ENCODE measurements at places on chromosomes 16 and 17.
A peak's percentile ranks its signal among the peaks of the same experiment; 100 is the strongest.

DNA sequence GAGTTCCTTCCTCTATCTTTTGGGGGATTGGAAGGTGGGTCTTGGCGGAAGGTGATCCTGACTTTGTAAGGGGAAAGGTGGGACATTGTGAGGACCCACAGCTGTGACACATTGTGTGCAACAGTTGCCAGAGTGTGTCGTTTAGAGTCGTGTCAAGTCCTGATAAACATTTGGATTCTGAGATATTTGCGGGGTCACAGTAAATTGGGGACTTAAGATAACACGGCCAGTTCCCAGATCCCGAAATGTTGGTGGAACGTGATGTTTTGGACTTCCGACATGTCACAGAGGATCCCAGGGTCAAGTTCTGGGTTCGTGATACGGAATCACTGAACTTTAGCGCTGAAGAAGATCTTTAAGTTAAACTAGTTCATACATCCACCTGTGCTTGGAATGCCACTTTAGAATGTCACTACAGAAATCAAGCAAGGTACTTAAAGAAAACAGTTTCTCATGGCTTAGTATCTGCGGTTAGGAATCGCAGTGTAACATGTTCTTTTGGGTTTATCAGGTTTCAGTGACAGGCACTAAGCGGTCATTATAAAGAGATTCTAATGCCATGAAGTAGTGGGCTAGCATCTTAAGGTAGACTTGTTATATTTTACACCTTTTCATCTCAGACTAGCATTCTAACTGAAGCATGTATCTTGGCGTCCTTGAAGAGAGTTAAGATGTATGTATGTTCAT is 815 bp downstream of the ATAD5 start:
- DNase-seq = no peak

DNA sequence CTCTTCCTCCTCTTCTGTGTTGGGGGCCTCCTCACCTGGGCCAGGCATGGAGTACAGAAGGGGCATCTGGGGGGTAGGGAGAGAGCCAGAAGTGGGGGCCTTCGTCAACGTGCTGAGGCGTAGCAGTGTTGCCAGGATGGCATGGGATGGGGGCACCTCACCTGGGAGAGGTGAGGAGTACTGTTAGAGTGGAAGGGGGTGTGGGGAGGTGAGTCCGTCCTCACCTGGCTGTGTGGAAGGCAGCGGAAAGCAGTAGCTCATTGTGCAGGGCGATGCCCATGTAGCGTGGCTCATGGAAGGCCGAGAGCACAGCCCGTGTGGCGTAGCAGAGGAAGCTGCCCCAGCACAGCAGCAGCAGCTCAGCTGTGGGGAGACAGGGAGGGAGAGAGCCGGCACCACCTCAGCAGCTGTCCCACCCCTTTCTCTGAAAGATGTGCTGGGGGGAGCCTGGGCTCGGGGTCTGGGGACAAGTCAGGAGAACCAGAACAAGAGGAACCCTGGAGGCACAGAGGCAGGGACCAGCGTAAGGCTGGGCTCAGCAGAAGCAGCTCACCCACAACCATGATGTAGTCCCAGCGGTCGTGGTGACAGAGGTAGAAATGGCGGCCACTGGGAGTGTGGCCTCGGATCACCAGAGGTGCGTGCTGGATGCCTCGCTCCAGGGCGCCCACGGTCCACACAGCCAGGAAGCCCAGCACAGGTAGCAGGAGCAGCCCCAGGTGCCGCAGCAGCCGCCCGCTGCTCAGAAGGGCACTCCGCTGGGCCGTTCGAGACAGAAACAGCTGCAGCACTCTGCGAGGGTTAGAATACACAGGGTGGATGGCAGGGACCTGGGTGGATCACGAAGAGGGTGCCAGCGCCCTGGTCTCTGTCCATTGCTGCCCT is 9.0 kb downstream of the GPR179 start:
- DNase-seq = peak; percentile 43

DNA sequence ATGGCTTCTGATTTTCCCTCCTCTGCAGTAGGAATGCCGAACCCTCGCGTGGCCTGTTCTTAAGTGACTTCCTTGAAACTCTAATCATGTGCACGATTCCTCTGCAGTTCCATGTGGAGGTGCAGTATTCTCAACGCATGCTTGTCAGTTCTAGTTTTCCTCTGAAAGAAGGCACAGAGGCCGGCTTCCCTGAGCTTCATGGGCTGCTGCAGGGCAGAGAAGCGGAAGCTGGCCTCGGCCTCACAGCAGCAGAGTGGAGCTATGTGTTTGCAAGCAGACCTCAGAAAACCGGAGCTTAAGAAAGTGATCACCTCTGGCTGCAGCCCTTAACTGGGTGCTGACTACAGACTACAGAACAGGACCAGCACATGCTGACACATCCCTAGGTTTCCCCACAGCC is 500.7 kb downstream of the GRIN2A start:
- DNase-seq = no peak

GRCh38 chr17:29573558-29573869 is 5.0 kb downstream of the TP53I13 start:
- no peak for DNase-seq

GRCh38 chr16:46973207-46973995 is at the start of gene DNAJA2:
DNAJA2 (minus strand) TSS chr16:46973674; CDS start chr16:46973572, 102 bp downstream.
- peak; percentile 97 for DNase-seq

- no peak for DNase-seq
Observed at GRCh38 chr16:87331241-87331801, 14.1 kb upstream of the C16orf95 start.

GRCh38 chr17:35345926-35346771 is 27.3 kb downstream of the SLFN11 start:
- peak; percentile 77 for DNase-seq

DNA sequence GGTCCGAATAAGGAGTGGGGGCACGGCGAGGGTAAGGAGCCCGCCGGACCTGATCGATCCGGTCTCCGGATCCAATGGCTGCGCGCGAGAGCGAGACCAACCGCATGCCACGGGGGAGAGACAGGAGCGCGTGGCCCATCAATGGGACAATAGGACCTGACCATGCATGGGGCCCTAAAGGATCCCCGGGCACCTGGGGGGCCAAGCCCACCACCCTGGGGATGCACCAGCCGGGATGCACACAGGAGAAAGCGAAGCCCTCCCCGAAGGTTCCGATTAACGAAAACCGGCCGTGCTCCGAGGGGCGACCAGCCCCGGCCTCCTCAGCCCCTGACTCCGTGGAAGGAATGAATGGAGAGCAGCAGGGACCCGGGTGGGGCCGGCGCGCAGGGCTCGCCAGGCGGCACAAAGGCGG is 525 bp downstream of the JPT1 start:
- peak; percentile 73 for DNase-seq

DNA sequence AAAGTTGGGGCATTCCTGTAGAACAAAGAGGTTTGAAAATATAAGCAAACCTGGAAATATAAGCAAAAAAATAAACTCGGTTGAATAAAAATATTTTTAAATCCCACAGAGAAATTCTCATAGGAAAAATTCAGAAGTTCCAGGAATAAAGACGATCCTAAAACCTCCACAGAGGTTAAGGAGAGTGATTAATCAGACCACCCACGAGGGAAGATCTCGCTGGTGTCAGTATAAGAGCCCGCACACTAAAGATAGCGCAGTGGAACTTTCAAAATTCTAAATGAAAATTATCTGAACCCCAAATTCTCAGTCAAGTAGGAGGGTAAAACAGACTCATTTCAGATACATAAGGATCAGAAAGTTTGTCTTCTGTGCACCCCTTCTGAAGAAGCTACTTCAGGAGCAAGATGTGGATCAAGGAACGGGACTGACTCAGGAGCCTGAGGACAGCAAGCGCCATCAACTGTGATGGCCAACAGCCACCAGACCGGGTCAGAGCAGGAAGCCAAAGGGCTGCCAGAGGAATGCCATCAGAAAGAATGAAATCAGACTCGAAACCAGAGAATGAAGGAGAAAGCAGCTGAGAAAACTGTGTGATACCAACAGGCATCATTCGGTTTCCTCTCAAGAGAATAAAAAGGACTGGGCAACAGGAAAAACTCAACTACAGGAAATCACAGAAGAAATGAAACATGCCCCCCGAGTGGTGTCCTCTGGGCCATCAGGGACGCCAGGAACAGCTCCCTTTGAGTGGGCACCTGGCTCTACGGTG is 66.9 kb downstream of the CYTH1 start:
- DNase-seq = no peak

Measured in activated effector memory CD4-positive, alpha-beta T cell treated with anti-CD3 and anti-CD28 coated beads, Interleukin-2, amount 50 U/mL, for 16 hours (primary cell).